ENCODE measurements at places on chromosomes 11 and 22.

DNA sequence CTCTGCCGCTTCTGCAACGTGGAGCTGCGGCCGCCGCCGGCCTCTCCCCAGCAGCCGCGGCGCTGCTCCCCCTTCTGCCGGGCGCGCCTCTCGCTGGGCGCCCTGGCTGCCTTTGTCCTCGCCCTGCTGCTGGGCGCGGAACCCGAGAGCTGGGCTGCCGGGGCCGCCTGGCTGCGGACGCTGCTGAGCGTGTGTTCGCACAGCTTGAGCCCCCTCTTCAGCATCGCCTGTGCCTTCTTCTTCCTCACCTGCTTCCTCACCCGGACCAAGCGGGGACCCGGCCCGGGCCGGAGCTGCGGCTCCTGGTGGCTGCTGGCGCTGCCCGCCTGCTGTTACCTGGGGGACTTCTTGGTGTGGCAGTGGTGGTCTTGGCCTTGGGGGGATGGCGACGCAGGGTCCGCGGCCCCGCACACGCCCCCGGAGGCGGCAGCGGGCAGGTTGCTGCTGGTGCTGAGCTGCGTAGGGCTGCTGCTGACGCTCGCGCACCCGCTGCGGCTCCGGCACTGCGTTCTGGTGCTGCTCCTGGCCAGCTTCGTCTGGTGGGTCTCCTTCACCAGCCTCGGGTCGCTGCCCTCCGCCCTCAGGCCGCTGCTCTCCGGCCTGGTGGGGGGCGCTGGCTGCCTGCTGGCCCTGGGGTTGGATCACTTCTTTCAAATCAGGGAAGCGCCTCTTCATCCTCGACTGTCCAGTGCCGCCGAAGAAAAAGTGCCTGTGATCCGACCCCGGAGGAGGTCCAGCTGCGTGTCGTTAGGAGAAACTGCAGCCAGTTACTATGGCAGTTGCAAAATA is 816 bp downstream of the PDE3B start:
- DNase-seq = peak; percentile 64

GRCh38 chr11:33877038-33877437 is 14.8 kb downstream of the LMO2 start:
- DNase-seq = no peak

DNA sequence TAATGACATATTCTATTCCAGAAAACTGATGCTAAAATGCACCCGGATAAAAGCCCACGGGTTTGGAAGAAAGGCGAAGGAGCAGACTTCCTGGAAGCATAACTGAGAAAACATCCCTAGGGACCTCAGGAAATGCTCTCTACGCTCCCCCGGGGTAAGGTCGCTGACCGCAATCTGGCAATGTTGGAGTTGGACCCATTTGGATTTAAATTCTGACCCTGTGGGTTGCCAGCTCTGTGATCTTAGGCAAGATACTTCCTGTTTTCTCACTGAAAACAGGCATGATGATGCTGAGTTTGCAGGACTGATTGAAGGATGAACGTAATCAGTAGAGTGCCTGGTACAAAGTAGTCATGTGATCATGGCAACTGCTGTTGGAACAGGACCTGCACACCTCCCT is 1054.0 kb downstream of the NTM start:
- DNase-seq = no peak

GRCh38 chr11:119496997-119497396 is 74.0 kb upstream of the THY1 start:
- no peak for DNase-seq

DNA sequence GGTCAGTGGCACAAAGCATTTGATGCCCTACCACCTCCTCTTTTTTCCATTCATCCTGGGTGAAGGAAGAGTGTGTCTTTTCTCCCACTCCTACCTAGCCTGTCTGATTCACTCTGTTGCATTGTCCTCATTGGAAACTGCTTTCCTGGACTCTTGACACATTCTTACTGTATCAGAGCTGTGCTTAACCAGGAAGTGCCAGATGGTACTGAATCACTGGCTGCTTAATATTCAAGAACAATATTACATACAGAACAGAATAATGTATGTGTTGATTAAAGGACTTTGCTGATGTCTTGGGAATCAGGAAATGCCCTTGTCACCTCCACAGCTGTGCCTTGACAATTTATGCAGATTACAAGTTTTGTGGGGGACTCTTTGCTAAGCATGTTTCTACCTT is 44.4 kb downstream of the SVIP start:
- no peak for DNase-seq

DNA sequence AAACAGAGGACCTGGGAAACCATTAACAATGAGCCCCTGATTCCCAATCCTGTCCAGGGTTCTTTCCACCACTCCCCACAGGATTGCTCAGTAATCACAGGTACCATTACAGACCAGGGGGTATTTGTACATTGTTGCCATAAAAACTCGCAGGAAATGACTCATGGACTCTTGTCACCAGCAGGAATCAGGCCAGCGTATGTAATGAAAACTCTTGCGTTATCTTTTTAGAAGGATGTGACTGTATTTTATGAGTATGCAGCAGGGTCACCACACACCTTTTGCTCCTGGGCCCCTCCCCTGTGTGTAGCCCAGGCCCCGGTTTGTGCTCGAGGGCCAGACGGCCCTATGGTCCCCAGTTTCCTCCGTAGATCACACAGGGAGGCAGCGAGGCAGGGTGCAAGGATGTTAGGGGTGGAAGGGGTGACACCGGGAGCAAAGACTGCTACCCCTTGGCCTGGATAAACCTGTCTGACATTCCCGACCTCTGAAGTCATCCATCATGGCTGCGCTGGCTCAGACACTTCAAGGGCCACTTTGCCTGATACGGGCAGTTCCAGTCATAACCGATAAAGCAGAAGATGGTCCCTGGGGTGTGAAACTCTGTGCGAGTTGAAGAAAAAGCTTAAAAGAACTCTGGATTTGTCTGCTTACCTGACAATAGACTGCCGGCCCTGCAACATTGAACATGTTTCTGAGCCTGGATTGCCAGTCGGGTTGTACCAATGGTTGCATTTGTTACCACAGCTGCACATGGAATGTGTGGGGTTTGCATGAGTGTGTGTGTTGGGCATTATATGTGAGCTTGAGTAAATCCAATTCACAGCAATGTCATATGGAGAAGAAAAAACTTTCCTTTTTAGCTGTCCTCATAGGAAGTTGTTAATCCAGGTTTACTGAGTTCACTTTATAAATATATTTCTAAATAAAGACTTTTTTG is 56.9 kb downstream of the MICAL2 start:
- no peak for DNase-seq

- DNase-seq = no peak
Measured at GRCh38 chr11:113876074-113876797, 864 bp upstream of the USP28 start.

DNA sequence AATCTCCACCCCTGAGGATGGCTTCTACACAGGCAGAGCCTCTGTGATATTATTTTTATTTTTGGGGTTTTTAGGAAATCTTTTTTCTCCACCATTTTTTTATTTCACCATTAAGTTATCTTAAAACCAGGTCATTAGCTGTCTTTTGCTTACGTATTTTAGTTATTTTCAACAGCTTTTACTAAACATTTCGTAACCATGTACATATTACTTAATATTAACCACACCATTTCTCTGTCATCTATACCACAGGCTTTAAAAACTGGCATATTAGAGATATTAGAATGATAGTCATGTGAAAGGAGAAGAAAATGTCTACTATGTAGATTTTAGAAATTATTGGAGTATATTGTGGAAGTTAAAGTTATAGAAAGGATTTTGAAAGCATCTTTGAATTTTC is 37.4 kb downstream of the YAP1 start:
- no peak for DNase-seq

GRCh38 chr22:28819253-28820096 is 19.1 kb upstream of the XBP1 start:
- DNase-seq = no peak

Measured in activated naive CD4-positive, alpha-beta T cell treated with anti-CD3 and anti-CD28 coated beads, Interleukin-2, amount 50 U/mL, for 72 hours (primary cell).